Stimulated activated CD4-positive, alpha-beta T cell treated with anti-CD3 and anti-CD28 coated beads, TNF-alpha, amount 100 ng/mL, for 48 hours (primary cell): ENCODE measurements at places on chromosomes 2 and 18.

DNA sequence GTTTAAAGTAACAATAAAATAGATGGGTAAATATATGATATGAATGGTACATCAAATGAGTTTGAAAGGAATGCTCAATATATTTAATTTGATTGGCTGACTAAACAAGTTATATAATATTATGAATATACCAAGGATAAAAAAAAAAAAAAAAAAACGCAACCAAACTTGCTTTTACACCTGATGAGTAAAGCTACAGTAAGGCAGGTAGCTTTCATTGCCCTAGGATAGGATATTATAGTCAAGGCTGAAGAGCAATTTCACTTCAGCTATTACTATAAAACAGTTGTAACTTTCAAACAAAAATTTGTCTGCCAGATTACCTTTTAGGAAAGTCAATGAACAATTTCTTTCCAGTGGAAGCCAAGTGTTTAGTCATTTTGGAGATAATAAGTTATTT is 56.8 kb upstream of the PEX13 start:
- DNase-seq, result no peak

- DNase-seq, result no peak
These were observed 219.9 kb upstream of the RAB6C start for GRCh38 chr2:129759472-129760010.

- no peak for DNase-seq
These were observed 42.8 kb upstream of the STK17B start for GRCh38 chr2:196214156-196214555.

GRCh38 chr18:50911006-50911405 is 32.1 kb downstream of the ME2 start:
- no peak for DNase-seq

DNA sequence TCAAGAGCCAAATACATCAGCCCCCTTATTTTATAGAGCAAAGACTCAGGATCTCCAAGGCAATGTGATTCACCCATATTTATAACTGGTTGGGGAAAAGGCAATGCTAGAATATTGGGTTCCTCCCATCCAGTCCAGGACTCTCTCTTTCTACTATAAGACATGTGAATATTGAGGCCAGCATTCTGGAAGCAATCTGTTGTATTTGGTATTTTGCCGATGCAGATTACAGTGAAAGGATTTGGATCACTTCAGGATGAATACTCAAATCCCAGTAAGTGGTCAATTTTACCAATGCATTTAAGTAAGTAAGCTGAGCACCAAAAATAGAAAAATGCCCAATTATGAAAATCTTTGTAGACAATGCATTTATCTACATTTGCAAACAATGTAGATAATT is 1834.7 kb upstream of the PIK3C3 start:
- no peak for DNase-seq

- no peak for DNase-seq
These were observed 6.2 kb upstream of the MATN3 start for GRCh38 chr2:20018601-20019152.
